ENCODE measurements at places on chromosomes 3 and 15. TPM values are rescaled to one million over a fixed set of nuclear protein-coding genes. Genes with fewer than 3 reads are reported as not detected.

GRCh38 chr15:66039117-66039871 is 170.0 kb downstream of the RAB11A start:
- DNase-seq: no peak

GRCh38 chr3:12822725-12823373 is 18.5 kb downstream of the RPL32 start:
- DNase-seq: no peak

GRCh38 chr15:50280271-50280670 is 14.7 kb upstream of the HDC start:
- DNase-seq: peak; percentile 26

DNA sequence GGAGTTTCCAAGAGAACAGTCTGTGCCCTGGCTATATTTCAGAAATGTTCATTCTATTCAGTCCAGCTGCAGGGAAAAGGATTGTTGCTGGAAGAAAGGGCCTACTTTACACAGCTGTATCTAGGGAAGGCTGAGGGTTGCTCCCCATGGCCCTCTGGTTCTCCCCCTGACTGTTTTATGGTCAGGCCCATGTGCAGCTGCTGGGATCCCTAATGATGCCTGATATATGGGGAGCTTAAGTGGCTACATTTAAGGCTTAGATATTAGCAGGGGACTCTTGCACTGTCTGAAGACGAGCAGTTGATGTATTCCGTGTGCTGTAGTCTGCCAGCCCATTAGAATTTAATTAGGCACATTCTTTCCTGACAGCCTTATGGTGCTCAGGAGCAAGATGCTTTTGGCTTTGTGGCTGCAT is 72.0 kb downstream of the FAM43A start:
- DNase-seq: no peak

The PTX3 gene
- 3.0 TPM for total RNA-seq

The SCAANT1 gene
- total RNA-seq: not detected
